ENCODE measurements at places on chromosomes 2 and 18.

GRCh38 chr2:119078796-119079195 lies 79.8 kb downstream of the C1QL2 start:
- DNase-seq: no peak

DNA sequence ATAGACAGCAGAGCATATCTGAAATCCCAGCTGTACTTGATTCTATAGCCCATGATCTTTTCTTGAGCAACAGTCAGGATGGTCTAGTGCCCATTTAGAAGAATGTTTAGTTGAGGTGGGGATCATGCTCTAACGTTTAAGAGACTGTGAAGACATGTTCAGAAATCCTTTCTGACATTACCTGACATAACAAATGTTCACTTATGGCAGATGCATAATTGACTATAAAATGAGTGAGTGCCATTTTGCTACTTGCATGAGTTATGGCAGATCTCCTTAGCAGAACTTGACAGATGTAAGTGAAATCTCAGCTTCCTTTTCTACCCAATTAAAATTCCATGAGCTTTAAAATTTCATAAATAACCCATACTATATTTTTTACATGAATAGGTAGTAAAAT lies 209.5 kb upstream of the MMADHC start:
- no peak for DNase-seq

DNA sequence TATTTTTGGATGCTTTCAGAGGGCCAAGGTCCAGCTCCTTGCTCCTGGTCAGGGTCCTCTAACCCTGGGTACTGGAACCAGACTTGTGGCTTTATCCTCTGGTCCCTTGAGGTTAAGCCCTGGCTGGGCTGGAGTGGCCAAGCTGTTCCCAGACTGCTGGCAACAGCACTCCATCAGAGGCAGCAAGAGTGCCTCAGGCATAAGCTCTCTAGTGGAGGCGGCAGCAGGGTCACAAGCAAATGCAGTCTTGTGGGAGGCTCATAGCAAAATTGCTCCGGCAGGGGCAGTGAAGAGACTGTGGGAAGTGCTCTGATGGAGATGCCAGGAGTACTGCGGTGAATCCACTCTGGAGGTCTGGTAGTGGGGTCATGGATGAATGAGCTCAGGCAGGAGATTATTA lies 128.9 kb upstream of the OTOS start:
- no peak for DNase-seq

GRCh38 chr2:174292908-174293307 lies 41.8 kb upstream of the SP9 start:
- no peak for DNase-seq

GRCh38 chr18:54203914-54204313 lies 20.6 kb downstream of the MBD2 start:
- no peak for DNase-seq
